ENCODE measurements at places on chromosomes 2 and 18. TPM values are rescaled to one million over a fixed set of nuclear protein-coding genes. Genes with fewer than 3 reads are reported as not detected.

DNA sequence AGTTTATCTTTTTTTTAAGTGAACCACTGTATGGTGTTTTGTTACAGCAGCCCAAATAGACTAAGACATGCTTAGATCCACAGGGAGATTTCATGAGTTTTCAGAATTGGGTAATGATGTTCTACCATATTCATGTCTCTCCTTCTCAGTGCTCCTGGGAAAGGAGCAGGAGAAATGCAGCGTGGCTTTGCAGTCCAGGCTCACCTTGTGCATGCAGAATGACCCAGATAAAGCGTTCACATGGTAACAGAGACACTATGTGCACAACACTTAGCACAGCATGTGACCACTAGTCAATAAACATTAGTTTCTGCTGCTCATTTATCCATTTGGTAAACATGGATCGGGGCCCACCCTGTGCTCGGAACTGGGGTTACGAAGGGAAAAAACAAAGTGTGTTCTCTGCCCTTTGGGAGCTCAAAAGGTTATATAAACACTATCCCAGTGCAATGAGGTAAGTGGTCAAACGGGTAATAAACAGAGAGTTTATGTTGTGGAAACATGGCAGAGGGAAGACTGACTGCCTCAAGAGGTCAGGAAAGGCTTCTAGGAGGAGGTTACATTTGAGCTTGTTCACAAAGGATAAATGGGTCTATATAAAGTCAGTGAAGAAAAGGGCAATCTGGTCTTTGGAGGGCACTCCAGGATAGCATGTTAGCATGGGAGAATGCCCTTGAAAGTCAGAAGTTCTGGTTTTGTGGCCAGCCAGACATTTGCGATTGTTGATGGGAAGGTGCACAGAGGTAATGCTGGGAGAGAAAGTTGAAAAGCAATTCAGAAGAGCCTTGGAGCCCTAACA is 299.2 kb downstream of the TDRD15 start:
- no peak overlapping the region for H3K27ac ChIP-seq
- no peaks in the 10 kb centered on the region for H3K36me3 ChIP-seq
- H3K27me3 ChIP-seq = no peaks in the 10 kb centered on the region
- H3K4me1 ChIP-seq = no peaks in the 10 kb centered on the region
- H3K4me3 ChIP-seq = no peak overlapping the region

- H3K36me3 ChIP-seq = no peaks in the 10 kb centered on the region
- no peak overlapping the region for H3K4me3 ChIP-seq
- DNase-seq = no peak
- no peaks in the 10 kb centered on the region for H3K27me3 ChIP-seq
- no peak overlapping the region for H3K27ac ChIP-seq
Measured at GRCh38 chr2:71223767-71224333, 3.1 kb downstream of the PAIP2B start.

GRCh38 chr2:108916122-108916795 is 72.8 kb downstream of the EDAR start:
- H3K27ac ChIP-seq = no peak overlapping the region
- no peaks in the 10 kb centered on the region for H3K27me3 ChIP-seq
- no peaks in the 10 kb centered on the region for H3K36me3 ChIP-seq
- DNase-seq = no peak

- no peaks in the 10 kb centered on the region for H3K4me1 ChIP-seq
- no peaks in the 10 kb centered on the region for H3K36me3 ChIP-seq
- DNase-seq = no peak
- H3K27ac ChIP-seq = no peak overlapping the region
Measured at GRCh38 chr2:42045848-42046748, 1.7 kb upstream of the PKDCC start.

DNA sequence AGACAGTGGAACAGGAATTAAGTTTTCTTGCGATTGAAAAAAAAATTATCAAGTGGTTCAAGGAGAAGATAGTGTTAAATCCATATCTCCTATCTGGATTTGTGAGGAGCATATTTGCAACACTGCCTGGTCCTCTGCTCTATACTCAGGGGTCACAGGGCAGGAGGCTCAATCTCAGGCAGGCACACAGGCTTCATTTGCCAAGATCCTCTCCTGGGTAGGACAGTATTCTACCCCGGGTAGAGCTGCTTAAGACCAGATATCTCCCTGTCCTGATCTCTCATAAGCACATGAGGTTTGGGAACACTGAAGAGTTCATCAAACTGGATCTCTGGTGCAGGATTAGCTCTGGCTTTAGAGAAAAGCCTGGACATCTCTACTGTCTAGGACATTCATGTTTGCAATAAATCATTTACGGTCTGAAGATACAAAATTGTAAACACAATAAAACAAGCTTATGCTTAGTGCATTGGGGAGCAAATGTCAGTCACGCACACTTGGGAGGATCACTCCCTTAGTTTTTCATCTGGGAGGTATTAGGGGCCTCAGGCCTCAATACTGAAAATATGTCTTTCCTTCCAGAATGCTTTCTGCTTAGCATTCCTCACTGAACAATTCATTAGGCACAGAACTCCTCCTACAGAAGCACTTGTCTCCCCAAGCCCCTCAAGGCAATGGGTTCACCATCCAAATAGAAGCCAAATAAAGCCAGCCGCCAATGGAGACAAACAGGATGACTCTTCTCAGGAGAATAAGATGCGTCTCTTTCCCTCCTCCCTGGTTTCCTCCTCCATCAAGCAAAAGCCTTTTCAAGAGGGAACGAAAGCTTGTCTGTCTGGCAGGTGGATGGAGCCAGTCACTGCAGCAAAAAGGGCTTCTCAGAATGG is 34.1 kb upstream of the LCLAT1 start:
- no peaks in the 10 kb centered on the region for H3K27me3 ChIP-seq
- no peak for DNase-seq
- no peak overlapping the region for H3K4me3 ChIP-seq
- no peaks in the 10 kb centered on the region for H3K36me3 ChIP-seq

GRCh38 chr2:44672431-44672830 is 269.1 kb upstream of the SIX3 start:
- no peaks in the 10 kb centered on the region for H3K4me1 ChIP-seq
- no peaks in the 10 kb centered on the region for H3K27me3 ChIP-seq
- no peak overlapping the region for H3K4me3 ChIP-seq

DNA sequence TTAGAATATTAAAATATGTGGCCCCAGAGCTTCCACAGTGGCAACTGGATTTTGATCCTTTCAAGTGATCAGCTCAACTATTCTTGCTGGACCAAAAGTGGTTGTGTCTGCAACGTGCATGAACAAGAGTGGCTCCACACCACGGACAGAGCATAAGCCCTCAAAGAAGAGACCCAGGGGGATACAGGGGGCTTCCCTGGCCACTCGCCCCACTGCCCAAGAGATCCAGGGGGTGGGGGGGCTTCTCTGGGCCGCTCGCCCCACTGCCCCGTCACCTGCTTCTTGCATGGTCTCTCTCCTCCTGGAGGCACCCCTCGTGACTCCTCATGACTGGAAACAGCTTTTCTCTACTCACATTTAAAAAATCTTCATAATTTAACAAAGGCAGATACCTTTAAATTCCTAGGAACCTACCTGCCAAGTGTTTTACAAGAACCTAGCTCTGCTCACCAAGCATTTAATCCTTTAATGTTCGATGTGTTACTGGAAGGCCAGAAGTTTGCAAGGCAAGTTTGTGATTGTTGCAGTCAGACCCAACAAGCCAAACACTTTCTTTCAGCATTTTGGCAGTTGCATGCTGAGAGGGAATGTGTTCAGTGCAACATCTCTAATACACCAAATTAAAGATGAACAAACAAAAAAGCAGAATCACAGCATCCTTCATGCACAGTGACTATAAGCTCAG is 174.3 kb downstream of the BCL2 start:
- H3K36me3 ChIP-seq = peaks cover 20% of the 10 kb centered on the region
- no peak overlapping the region for H3K27ac ChIP-seq
- H3K4me3 ChIP-seq = no peak overlapping the region
- H3K4me1 ChIP-seq = no peaks in the 10 kb centered on the region

- no peak overlapping the region for H3K4me3 ChIP-seq
- H3K4me1 ChIP-seq = no peaks in the 10 kb centered on the region
- H3K27ac ChIP-seq = no peak overlapping the region
- no peak for DNase-seq
- H3K27me3 ChIP-seq = no peaks in the 10 kb centered on the region
- H3K36me3 ChIP-seq = peaks cover 6% of the 10 kb centered on the region
Measured at GRCh38 chr18:2540575-2540974, 30.7 kb downstream of the METTL4 start.

DNA sequence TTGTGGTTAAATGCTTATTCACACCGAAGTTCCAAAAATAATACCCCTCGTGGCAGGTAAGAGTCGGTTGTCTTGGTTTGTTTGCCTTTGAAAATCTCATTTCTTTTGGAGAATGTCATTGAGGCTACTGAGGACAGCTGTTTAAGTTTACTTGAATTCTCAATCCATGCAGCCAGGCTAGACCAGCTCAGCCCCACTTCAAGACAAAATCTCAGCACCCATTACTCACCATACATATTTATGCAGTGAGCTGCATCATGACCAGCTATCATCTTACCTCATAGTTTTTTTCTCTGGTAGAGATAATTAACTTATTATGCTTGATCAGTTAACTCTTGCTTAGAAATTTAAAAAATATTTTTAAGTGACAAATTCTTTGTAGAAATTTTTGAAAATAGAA is 115.9 kb downstream of the HAUS1 start:
- peaks cover 27% of the 10 kb centered on the region for H3K4me1 ChIP-seq
- H3K36me3 ChIP-seq = peaks cover 4% of the 10 kb centered on the region
- H3K27me3 ChIP-seq = no peaks in the 10 kb centered on the region
- H3K4me3 ChIP-seq = no peak overlapping the region

GRCh38 chr2:137964066-137964858 is at the start of gene HNMT:
TSS of gene HNMT (plus strand) at chr2:137964473. CDS start at chr2:137964492, 19 bp downstream.
- H3K36me3 ChIP-seq = no peaks in the 10 kb centered on the region
- H3K4me1 ChIP-seq = no peaks in the 10 kb centered on the region
- H3K27me3 ChIP-seq = no peaks in the 10 kb centered on the region

DNA sequence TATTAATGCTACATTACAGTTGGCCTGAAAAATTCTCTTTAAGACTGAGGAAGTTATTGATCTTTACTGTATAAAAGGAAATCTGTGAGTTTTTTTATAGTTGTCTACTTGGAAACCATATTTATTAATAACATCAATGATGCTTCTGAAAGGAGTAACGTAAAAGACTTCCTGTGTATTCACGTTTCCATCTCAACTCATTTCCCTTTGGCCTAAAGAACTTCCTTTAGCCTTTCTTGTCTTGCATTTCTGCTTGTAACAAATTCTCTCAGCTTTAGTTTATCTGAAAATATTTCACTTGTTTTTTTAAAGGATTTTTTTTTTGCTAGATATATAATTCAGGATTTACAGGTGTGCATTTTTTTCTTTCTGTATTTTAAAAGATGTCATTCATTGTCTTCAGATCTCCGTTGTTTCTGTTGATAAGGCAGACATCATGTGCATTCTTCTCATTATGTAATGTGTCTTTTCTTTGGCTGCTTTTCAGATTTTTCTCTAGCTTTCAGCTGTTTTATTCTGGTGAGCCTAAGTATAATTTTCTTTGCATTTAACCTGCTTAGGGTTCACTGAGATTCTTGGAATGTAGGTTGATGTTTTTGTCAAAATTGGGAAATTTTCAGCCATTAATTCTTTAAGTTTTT is 159.0 kb upstream of the DAPL1 start:
- H3K4me3 ChIP-seq = no peak overlapping the region
- H3K27ac ChIP-seq = no peak overlapping the region
- no peak for DNase-seq

DNA sequence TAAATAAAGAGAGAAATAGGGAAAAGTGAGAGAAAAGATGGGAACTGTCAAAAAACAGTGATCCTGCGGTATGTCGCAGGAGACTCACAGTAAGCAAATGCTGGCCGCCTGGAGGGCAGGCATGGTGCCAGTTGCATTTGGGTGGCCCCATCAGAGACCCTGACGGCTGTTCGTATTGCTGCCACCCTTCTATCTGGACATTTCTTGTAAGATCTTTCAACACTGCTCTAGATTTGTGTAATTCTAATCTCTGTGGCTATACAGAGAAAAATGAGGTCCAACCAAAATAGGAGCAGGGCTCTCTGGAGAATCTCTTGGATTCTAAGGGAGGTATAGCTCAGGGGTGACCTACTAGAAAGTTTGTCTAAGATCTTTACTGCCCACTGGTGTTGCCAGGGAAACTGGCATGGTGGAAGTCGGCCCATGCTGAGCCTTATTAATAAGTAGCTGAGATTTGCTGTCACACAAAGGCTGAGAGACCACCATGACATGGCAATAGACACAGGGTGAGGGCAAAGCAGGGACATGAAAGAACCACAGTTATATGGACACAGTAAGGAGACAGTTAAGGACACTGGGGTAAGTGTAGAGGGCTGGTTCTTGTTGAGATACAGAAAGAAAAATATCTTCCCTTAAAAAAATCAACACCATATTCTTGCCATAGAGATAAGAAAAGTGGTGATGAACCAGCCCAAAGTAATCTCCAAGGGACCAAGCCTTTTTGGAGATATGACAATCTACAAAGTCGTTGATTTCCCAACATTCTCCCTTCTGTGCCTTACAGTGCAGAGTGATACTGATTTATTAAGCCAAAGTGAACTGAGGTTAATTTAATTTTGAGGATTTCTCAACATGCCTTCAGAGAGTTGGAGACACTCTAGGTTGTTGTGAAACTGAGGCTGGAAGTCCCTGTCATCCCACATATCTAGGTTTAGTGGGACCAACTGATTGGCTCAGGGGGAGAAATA is 26.4 kb upstream of the FZD7 start:
- H3K36me3 ChIP-seq = no peaks in the 10 kb centered on the region
- H3K4me1 ChIP-seq = no peaks in the 10 kb centered on the region
- no peak overlapping the region for H3K4me3 ChIP-seq
- H3K27me3 ChIP-seq = no peaks in the 10 kb centered on the region
- no peak for DNase-seq

DNA sequence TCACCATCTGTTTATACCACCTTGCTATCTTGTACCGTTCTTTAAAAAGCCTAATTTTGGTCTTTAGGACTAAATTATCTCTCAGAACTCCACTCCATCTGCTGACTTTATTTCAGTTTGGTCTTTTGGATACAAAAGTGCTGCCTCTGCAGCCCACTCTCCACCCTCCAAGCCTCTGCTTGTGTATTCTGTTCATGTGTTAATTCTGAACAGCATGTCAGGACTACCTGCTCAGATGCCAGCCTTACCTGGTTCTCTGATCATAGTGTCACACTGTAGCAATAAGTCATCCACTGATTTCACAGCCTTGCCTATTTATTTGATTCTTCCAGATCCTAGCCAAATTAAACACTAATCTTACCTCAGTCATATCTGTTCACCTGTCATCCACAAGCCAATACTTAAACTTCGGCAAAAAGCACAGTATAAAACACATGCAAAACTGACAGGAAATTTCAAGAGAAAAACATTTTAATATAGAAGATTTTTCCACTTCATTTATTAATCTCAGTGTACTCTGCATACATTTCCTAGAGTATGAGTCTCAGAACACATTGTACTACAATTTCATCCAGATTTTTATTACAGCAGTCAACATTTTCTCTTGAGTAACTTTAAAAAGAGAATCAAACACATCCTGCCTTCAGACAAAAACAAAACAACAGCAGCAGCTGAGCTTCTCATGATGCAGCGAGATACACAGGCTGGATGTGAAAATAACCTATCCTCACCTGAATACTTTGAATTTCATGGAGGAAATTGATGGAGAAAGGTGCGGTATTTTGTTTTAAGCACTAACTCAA is 64.9 kb downstream of the PPP1R1C start:
- H3K27ac ChIP-seq = no peak overlapping the region
- H3K4me1 ChIP-seq = no peaks in the 10 kb centered on the region
- H3K36me3 ChIP-seq = no peaks in the 10 kb centered on the region
- no peaks in the 10 kb centered on the region for H3K27me3 ChIP-seq
- H3K4me3 ChIP-seq = no peak overlapping the region

The DIPK1C gene
- not detected for total RNA-seq

The SPR gene
- total RNA-seq = 1.1 TPM

The KCNK3 gene
- total RNA-seq = not detected

The IL36A gene
- total RNA-seq = 1.5 TPM

The TMEFF2 gene
- not detected for total RNA-seq

The SPEG gene
- total RNA-seq = 0.41 TPM

The UGT1A5 gene
- total RNA-seq = not detected
